ENCODE measurements at places on chromosomes 3 and 15.

GRCh38 chr3:14880447-14881106 lies 61.8 kb downstream of the FGD5 start:
- DNase-seq, result no peak

DNA sequence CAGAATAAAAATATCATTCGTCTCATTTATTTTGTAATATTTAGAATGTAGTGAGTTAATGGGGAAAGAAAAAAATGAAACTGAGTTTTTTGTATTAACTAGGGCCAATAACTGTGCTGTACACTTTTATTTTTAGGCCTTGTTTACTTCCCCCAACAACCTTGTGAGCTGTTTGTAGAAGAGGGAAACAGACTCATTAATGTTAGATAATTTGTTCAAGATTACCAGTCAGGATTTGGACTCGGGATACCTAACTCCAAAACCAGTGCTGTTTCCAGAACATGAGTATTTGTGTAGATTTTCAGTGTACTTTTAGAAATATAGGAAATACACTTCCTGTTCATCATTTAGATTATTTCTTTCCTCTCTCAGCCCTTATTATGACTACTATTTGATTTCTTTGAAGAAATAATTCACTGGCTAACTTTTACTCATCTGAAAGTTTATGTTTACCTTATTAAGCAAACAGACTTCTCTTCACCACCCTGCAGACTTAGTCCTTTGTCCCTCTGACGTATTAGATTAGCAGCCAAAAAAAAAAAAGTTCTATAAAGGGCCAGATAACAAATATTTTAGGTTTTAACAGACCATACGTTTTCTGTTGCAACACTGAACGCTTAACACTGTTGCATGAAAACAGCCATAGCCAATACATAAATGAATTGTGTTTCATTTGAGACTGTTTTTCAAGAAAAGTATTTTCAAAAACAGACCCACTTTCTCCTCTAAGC lies 192.5 kb upstream of the CGNL1 start:
- DNase-seq, result no peak

- DNase-seq, result no peak
These were observed 14.8 kb upstream of the LCTL start for GRCh38 chr15:66580643-66581042.

GRCh38 chr15:97959724-97960363 lies 659 bp upstream of the ARRDC4 start:
- DNase-seq, result no peak

DNA sequence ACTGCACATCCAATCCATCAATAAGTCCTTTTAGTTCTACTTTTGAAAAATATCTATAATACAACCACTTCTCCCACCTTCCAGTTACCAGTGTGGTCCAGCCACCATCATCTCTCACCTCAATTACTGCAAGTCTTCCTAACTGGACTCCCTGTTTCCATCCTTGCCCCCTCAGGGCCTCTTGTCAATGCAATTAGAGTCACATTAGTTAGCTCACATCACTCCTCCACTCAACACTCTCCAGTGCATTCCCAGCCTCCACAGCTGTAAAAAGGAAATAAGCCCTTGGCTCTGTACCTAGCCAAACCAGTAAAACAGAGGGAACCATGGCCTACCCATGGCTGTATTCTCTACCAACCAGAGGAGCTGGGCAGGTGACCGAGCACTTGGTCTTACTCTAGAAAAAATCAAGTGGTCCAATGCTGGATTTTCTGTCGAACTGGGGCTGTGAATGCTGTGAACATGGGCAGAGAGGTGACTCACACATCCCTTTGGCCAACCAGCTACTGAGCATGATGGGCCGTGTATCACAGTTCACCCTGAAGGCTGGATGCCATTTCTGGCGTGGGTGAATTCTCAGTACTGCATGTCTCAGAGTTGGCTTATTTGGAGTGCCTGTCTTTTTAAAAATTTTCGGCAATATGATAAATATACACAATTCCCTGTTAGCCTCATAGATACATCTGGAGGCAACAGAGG lies 62.5 kb upstream of the C15orf61 start:
- DNase-seq, result no peak

GRCh38 chr3:148729476-148730055 lies 31.9 kb downstream of the AGTR1 start:
- DNase-seq, result no peak

GRCh38 chr3:119632829-119633228 lies 27.6 kb downstream of the POPDC2 start:
- DNase-seq, result no peak

- DNase-seq, result no peak
These were observed 15.6 kb upstream of the DAG1 start for GRCh38 chr3:49454458-49454857.

GRCh38 chr3:133965906-133966305 lies 63.8 kb downstream of the SLCO2A1 start:
- DNase-seq, result no peak

DNA sequence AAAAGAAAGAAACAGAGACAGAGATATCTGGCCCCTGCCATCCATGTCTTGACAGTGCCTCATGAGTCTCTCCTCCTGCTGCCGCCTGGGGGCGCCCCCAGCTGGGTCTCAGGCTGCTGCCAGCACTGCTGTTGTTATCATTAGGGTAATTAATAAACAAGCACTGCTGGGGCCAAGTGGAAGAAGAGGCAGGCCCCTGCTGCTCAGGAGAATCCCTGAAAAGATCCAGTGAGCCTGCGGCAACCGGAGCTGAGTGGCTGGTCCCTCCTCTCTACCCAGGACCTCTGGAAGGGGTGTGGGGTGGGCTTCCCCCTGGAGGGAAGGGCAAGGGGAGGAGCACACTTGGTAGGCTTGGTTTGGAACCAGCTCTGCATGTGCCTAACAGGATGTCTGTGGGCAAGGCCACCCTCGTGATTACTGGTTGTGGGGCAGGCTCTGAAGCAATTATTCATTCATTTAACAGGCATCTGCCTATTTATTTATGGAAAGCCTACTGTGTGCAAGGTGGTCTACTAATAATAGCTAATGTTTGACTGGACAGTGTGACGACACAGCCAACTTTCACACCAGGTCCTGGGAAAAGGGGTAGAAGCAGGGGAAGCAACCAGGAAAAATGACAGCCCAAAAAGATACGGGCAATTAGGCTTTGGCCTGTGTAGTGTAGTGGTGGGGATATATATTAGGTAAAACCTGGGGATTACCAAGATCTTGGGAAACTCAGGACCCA lies 1.2 kb upstream of the TYRO3 start:
- peak; percentile 57 for DNase-seq

- no peak for DNase-seq
These were observed 215.2 kb upstream of the PRICKLE2 start for GRCh38 chr3:64440498-64440897.

- no peak for DNase-seq
These were observed 376.2 kb downstream of the ZBTB20 start for GRCh38 chr3:114770874-114771273.

DNA sequence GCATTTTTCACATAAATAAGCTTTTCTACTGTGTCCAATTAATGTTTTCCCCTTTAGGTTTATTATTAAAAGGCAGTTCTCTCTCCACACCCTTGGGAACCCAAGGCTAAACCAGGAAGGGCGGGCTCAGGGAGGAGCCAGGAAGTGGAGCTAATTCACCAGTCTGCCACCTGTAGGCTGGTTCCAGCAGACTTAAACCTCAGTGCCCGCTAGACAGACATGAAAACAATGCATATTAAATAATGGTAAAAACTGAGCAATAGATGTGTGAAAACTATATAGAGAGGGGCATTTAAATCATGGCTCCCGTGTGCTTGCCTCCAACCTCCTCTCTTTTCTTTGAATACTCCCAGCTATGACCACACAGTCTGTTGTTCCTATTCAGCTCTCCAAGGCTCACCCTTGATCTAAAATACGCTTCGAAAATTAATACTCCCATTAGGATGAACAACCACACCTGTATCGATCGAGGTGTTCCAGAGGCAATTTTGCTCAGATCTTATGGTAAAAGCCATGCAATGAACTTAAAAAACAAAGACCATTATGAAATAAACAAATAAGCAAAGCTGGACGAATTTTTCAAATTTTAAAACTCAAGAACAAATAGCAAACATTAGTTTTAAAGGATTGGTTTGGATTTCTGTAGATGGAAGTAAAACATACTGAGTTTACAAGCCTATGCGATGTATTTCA lies 253.3 kb downstream of the TJP1 start:
- DNase-seq, result no peak

DNA sequence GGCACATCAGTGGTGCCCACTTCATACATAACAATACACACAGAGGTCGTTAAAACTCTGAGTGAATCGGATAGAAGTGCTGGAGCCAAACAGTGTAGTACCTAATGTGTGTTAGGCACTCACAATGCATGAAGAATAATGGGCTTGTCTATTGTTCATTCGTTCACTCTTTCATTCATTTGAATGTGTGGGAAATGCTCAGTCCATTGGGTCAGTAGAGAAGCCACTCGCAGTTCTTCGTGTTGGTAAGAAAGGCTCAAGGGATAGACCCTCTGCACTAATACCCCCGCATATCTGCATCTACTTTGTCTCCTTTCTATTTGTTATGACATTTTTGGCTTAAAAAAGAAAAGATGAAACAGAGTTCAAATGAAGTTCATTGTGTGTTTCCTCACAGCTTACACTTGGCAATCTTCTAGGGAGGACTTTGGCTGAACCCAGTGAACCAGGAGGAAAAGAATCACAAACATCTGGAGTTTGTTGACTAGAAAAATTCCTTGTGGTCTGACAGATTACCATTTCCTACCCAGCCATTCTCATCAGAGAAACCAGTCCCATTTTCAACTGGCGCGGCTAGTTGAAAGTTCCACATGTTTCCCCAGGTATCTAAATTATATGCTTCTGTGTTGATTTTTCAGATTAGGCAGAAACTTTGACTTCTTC lies 32.8 kb upstream of the MFSD1 start:
- no peak for DNase-seq

- peak; percentile 51 for DNase-seq
These were observed 101.1 kb downstream of the DAPK2 start for GRCh38 chr15:63945007-63945788.

DNA sequence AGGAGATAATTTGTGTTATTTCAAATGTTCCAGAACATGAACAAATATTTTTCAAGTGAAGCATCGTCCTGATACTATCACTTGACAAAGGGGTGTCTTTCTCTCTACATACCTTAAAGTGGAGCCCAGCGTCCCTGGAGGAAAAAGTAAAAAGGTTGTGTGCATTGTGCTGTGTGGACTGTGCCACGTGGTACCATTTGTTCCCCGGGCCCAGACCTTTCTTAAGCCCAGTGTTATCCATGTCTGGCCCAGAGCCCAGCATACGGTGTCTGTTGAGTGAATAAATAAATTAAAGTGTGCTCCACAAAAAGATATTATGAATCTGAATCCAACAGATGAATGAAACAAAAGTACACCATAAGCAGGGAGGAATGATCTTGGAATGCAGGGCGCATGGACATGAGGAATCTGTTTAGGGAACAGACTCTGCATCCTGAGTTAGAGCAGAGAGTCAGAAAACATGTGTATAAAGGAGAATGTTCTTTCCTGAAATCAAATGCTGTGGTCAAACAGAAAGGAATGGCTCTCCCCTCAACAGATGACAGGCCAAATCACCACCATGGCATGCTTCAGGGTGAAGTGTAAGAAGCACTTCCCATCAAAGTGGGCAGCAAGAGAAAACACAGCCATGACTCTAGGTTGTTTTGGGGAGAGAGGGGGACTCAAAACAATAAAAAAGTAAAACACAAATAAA lies 8.1 kb upstream of the PRSS50 start:
- no peak for DNase-seq

DNA sequence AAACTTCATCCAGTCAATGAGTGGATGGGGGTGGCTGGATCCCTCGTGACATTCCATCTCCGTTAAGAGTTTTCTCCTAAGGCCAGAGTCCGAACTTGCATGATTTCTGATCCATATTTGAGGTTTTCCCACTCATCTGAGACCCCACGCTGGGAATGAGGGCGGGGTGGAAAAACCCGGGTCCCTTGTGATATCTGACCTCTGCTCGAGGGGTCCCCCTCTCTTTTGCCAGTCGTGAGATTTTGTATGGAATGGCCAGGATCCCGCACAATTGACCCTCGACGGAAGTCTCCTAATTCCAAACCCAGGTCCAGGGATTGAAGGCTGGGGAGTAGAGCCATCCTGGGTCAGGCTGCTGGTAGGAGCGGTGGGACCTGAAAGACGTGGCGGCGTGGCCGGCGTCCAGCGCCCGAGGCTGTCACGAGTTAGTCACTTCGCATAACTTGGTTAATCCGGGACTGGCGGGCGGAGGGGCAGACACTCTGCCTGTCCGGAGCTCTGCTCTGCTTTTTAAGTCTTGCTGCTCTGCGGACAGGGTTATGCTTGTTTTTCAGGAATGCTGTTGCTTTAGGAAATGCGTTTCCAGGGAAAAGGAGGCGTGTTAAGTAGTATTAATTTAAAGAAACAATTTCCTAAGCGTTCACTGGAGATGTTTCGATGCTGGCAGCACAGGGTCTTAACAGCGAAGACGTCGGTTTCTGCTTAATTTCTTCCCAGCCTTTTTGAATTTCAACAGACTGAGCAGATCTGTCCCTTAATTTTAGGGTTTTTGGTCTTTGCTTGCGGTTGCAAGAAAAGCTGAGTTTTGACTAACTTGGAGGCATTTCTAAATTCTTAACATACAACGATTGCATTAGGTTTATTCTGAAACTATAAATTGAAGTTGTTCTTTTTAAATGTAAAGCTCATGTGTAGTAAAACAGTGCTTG lies 69.7 kb upstream of the LRRFIP2 start:
- no peak for DNase-seq

GRCh38 chr15:58426501-58426900 lies 5.3 kb upstream of the LIPC start:
- DNase-seq, result no peak

Measured in stimulated activated CD4-positive, alpha-beta T cell treated with anti-CD3 and anti-CD28 coated beads, Interleukin-1b, Interleukin-23, amount 100 ng/mL, for 4 hours (primary cell).